Endothelial cell (in vitro differentiated cells): ENCODE measurements at places on chromosomes 2 and 18.

DNA sequence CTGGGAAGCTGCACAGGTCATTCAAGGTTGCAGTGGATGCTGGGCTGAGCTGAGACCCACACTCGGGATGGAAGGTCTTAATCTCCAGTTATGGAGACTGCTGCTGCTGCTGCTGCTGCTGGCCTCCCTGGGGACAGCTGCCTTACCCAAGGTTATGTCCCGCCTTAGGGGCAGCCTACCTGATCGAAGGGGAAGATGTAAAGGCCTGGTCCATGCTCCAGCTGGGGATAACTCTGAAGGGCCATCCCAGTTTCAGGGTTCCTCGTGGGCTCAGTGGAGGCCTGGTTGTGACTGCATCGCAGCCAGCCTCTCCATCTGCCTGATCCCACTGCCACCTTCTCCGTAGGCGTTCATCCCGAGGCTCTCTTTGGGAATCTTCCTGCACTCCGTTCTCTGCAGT is 33.0 kb downstream of the RHOB start:
- no peak for DNase-seq

GRCh38 chr2:9030190-9030589 is 26.7 kb upstream of the MBOAT2 start:
- no peak for DNase-seq

GRCh38 chr2:235171550-235172031 is 219.8 kb downstream of the SH3BP4 start:
- no peak for DNase-seq

DNA sequence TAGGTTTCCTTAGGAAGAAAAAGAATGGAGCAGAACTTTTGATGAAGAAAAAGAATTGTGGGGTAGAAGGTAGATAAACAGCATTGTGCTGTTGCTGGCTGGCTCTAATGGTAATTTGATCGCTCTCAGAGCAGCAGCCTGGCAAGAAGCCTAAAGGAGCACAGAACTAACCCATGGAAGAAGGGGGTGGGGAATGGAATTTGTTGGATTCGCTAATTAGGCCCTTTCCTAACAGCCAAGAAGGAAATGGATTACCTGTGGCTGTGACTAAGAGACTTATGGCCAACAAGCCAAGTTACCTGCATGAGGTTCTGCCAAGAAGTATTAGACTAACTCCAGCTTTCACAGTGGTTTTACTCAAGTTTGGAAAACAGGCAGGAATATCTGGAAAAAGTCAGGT is 210.6 kb downstream of the IKZF2 start:
- no peak for DNase-seq

- DNase-seq = no peak
Measured at GRCh38 chr18:69785466-69785865, 162.2 kb downstream of the CD226 start.
